ENCODE measurements at places on chromosomes 13 and 19.
A peak's percentile ranks its signal among the peaks of the same experiment; 100 is the strongest.

GRCh38 chr13:50026788-50027473, 11.7 kb downstream of the KCNRG start:
- no peak for DNase-seq

GRCh38 chr19:3923912-3924311, 9.0 kb upstream of the NMRK2 start:
- no peak for DNase-seq

- DNase-seq: no peak
These were observed 104.4 kb downstream of the LHFPL6 start for GRCh38 chr13:39498471-39499114.

GRCh38 chr19:7870571-7871436, 3.4 kb downstream of the PRR36 start:
- peak; percentile 78 for DNase-seq

- peak; percentile 98 for DNase-seq
These were observed 3.4 kb upstream of the PRAM1 start for GRCh38 chr19:8505680-8506401.

DNA sequence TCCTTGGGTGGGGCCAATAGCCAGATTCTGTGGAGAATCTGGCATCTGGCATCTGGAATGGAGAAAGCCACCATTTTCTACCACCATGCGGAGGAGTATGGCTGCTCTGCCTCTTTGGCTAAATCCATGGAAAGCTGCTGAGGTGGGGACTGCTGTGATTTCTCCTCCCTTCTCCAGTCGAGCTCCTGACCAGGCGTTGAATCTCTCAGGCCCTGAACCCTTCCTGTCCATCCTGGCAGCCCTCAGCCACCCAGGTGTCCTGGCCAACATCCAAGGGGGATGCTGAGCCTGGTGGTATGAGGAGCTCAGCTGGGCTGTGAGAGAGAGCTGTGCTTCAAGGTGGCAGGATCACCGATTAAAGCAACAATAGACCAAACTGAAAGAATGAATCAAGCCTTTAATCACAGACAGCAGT, 17.4 kb upstream of the SIGLEC6 start:
- no peak for DNase-seq

GRCh38 chr13:27921421-27921960, 1.7 kb downstream of the PDX1 start:
- DNase-seq: peak; percentile 34

DNA sequence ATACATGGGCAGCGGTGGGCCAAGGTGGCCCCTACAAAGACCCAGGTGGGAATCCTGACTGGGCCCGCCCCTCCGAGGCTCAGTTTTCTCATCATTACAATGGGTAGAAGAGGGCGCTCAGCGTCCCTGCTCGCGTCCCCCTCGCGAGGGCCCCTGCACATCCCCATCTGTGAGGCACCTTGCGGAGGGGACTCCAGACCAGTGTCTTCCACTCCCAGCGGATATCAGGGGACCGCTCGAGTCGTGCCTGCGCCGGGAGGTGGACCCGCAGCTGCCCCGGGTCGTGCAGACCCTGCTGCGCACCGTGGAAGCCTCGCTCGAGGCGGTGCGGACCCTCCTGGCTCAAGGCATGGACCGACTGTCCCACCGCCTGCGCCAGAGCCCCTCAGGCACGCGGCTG, 15.3 kb upstream of the COLGALT1 start:
- no peak for DNase-seq

GRCh38 chr19:38908911-38909310, 3.1 kb downstream of the CCER2 start:
- DNase-seq: no peak

DNA sequence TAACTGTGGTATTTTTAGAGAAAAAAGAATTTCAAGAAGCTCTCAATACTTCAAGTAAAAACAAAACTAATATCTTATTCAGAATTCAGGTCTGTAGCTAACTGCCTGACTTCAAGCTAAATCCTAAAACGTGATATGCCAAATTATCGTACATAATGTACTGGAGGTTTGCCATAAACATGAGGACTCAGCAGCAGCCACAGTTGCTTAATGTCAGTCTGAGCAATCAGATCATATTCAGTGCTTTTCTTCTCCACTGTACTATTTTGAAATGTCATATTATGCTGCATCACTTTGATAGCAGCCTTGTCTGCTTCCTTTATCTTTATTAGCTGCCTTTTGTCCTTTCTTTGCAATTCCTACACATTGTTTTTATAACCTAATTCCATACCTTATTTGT, 265.1 kb upstream of the EDNRB start:
- DNase-seq: no peak

GRCh38 chr13:56166864-56167263, 973.9 kb upstream of the PRR20A start:
- DNase-seq: no peak

DNA sequence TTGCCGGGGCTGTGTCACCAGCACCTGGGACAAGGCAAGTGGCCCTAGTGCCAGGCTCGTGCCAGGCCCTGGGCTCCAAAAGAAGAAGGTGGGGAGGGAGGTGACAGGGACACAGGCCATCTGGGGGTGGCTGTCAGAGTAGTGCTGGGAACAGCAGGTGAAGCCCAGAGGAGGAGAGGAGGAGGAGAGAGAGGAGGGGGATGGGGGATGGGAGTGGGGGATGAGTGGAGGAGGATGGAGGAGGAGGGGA, 18.7 kb downstream of the LSM4 start:
- DNase-seq: no peak

DNA sequence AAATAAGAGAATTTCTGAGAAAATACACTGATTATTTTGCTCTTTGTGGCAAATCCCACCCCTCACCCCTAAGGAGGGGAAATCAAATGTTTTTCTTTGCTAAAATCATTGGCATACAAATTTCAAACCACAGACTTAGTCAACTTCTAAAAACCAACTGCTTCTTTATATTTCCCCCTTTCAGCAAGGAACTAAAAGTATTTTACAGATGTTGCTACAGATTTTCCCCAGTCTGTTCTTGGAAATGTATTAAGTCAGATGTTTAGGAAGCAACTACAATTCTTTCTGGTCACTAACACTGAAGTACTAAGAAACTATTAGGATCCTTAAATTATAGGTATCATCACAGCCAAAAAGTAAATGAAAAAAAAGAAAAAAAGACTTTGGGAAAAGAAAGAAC, 6.9 kb downstream of the MTMR6 start:
- DNase-seq: no peak

DNA sequence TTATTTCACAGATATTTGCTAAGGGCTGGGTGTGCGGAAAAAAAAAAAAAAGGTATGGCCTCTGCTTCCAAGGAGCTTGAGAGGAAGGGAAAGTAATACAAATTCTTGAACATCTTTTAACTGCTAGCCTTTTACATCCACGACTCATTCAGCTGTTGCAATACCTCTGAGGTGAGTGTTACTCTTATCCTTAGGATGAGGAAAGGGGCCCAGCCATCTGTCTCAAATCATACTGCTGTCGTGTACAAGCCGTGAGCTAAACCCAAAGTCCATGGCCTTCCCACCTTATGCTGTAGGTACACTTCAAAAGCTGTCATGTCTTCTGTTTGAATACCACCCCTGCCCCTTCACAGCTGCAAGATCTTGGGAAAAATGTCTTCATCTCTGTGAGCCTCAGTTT, 146.8 kb downstream of the KCNRG start:
- no peak for DNase-seq

DNA sequence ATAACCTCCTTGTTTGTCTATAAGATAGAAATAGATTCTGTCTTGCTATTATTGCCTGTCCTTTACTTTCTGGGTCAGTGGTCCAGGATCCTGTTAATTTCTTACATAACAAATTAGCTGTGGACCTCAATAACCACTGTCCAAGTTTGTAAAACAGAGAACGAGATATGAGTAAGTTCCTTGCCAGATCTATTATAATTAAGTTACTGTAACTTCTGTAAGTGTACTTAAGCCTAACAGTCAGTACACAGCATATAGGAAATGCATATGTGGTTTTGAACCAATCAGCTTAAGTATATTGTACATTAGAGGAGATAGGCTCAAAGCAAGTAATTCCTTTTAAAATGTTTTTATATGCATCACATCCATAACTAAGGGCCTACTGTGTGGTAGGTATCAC, 34.9 kb downstream of the HTR2A start:
- no peak for DNase-seq

- DNase-seq: no peak
These were observed 66.1 kb downstream of the ATP7B start for GRCh38 chr13:51945149-51945548.

DNA sequence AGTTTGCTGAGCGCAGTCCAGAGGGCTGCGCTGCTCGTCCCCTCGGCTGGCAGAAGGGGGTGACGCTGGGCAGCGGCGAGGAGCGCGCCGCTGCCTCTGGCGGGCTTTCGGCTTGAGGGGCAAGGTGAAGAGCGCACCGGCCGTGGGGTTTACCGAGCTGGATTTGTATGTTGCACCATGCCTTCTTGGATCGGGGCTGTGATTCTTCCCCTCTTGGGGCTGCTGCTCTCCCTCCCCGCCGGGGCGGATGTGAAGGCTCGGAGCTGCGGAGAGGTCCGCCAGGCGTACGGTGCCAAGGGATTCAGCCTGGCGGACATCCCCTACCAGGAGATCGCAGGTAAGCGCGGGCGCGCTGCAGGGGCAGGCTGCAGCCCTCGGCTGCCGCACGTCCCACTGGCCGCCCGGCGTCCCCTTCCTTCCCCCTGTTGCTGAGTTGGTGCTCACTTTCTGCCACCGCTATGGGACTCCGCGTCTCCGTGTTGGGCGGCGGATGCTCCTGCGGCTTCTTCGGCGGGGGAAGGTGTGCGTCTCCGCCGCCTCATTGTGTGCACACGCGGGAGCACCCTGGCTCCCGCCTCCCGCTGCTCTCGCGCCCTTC, 772 bp downstream of the GPC6 start:
- DNase-seq: peak; percentile 74

GRCh38 chr19:2376784-2377519, 16.9 kb downstream of the TMPRSS9 start:
- DNase-seq: no peak

DNA sequence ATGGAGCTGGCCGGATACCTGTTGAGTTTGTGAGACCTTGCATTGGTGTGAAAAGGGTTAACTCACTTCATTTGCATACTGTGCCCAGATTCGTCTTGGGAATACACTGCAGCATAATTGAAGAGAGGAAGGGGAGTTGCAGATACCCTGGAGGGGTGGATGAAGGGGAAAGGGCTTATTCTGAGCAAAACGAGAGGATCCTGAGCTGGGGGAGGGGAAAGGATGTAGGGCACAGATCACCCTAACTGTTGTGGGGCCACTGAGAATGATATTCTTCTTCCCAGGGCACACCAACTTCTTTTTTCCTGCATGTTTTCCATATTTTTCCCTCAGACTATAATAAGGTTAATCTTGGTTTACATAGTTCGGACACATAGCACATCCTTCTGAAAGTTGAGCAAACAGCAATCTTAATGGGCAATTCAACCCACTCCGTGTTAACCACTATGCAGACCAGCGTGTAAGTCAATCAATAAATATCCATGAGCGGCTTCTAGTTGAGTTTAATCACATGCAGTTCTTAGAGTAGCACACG, 11.7 kb upstream of the PTPRS start:
- DNase-seq: no peak

DNA sequence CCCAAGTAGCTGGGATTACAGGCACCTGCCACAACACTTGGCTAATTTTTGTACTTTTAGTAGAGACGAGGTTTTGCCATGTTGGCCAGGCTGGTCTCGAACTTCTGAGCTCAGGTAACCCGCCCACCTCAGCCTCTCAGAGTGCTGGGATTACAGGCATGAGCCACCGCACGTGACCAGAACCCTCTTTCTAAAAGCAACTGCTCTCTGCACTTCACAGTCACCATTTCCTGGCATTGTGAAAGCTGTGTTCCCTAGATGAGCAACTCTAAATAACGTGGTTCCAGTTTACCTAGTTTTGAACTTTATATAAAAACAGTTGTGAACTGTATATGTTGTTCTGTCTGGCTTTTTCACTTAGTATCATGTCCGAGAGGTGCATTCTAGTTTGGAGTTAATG, 152.9 kb downstream of the SIPA1L3 start:
- DNase-seq: no peak

DNA sequence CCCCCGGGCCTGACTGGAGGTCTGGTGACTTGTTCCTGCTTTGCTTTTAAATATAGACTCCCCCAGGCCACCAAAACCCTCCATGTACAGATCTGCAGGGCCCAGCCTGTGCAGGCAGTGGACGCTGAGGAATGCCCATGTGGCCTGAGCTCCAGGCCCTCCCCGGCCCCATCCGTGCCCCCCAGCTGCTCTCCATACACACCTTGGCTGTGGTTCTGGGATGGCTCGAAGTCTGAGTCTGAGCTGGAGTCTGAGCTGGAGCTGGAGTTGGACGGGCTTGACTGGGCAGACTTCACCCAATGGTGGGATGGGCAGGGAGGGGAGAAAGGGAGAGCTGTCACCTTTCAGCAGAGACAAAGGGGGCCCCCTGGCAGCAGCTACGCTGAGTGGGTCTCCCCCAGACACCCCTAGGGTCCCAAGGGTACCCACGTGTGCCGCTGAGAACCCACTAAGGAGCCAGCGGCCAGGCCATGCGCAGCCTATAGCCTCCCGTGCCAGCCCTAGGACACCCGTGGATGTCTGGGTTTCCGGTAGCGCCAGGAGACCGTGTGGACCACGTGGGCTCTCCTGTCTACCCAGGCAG, 61.9 kb downstream of the MLLT1 start:
- no peak for DNase-seq

GRCh38 chr19:8357007-8357521, 6.9 kb upstream of the ANGPTL4 start:
- no peak for DNase-seq

DNA sequence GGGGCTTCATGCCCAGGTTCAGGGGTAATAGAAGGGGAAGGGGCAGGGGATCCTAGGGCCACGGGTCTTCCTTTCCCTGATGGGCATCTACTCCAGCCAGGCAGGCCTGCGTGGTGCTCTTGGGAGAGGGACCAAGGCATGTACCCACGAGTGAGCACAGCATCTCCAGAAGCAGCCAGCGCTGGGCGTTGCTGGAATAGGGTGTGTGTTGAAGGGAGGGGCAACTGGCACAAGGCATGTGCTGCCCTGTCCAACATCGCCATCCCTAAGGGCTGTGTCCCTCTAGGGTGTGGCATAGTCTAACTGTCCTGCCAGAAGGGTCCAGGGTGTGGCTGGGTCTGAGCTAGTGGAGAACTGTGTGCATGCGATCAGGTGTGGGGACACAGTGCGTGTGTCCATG, 2.9 kb downstream of the NOTCH3 start:
- DNase-seq: no peak

- peak; percentile 17 for DNase-seq
These were observed 7.3 kb downstream of the SIX5 start for GRCh38 chr19:45761714-45762113.

- DNase-seq: no peak
These were observed 40.7 kb downstream of the BICRA start for GRCh38 chr19:47649588-47649987.

DNA sequence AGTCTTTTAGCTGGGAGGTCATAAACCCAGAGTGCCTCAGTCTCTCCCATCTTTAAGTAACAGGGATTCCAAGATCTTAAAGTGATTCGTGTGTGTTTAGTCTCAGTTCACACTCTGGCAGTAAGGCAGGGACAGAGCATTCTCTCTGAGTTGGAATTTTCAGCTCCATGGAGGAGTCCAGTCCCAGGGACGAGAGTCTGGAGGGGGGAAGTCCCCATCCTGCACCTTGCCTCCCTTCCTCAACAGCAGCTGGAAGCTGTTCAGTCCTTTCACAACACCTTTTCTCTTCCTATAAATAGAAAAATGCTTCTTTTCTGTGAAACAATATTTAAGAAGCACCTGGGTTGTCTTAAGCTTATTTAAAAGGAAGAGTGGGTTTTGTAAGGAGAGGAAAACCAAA, 82.0 kb downstream of the KLF5 start:
- no peak for DNase-seq

Measured in SK-N-SH (cell line).